ENCODE measurements at places on chromosomes 2 and 18. TPM values are rescaled to one million over a fixed set of nuclear protein-coding genes. Genes with fewer than 3 reads are reported as not detected.
A peak's percentile ranks its signal among the peaks of the same experiment; 100 is the strongest.

DNA sequence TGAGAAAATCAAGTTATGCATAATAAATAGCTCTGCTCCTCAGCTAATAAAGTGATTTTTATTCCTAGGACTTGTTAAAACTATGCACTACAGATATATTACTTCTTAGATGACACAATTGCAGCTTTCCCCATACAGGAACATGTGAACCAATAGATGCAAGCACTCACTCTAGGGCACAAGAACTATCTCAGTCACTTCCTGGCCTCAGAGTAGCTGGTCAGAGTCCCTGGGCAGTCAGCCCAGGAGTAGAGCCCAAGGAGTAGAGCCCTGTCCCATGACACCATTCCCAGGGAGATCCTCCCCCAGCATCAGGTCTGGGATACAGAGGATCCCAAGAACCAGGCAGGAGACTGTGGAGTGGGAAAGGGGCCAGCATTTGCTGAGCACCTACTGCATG lies 2.7 kb downstream of the TNS1 start:
- no peak for DNase-seq

GRCh38 chr2:202084265-202084664 lies 11.2 kb downstream of the KIAA2012 start:
- DNase-seq = peak; percentile 27

GRCh38 chr2:30326497-30326896 lies 95.2 kb downstream of the LBH start:
- DNase-seq = no peak

DNA sequence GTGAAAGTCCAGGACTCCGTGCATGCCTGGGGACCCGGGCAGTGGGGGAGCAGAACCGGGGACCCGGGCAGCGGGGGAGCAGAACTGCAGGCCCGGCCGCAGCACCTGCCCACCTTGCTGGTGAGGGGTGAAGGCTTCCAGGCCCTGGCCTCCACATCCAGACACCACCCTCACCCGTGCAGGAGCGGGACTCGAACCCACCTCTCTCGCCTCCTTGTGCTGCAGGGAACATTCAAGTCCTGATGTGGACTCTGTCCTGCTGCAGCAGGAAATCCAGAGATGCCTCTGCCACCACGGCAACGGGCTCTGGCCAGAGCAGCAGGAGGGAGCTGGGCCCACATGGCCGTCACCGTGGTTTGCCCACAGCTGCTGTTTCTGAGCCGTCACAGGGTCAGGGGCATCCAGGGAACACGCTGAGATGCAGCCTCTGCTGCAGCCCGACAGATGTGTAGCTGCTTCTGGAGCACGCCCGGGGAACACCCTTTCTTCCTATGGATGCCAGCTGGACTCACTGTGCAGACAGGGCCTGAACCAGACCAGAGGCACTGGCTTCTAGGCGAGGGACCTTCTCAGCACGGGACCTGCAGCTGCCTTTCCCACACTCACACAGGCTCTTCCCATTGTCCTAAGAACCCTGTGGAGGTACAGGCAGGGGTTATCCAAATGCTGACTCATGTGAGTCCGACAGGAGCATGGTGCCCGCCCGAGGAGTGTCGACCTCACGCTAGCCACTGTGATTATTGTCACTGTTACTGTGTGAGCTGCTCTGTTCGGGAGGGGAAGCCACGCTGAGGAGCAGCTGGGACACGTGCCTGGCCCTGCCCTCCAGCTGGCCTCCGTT lies 89.2 kb upstream of the CTDP1 start:
- DNase-seq = no peak

KATNAL2 gene
- total RNA-seq = 7.7 TPM

DNA sequence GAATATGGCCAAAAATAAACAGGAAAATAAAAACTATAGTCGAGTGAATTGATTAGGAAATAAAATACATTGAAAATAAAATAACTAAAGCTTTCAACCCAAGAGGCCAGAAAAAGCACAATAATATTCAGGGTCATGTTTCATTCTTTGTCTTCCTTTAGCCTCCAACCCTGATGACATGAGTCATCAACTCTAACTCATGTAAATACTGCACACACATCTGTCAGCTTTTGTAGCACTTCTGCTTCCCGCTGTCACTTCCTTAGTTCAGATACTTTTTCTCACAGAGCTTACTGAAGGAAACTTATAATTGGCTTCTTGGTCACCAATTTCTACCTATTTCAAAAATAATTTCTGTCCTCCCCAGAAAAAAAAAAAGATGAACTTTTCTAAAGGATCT lies 112.8 kb downstream of the UPP2 start:
- DNase-seq = no peak

PLGLB1 gene
- 0.27 TPM for total RNA-seq

- no peak for DNase-seq
Measured at GRCh38 chr2:68234405-68234804, 17.9 kb downstream of the PPP3R1 start.

HOXD13 gene
- not detected for total RNA-seq

LAMA3 gene
- 4.9 TPM for total RNA-seq

COLEC12 gene
- total RNA-seq = 4.0 TPM

DNA sequence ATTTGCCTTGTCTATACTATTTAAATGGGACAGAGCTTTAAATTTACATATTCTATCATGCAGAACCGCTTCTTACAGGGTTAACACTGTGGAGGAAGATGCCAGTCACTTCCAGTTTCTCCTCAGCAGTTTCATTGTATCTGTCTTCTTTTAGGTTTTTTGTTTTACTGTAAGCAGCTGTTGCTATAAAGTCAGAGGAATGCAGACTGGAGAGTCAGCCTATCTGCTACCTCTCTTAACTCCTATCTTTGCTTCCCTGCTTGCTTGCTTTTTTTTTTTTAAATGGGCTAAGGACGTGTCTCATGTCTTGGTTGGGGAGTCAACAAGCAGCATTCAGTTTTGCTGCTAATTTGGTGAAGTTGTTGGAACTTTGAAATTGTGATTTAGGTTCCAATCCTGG lies 8.9 kb downstream of the EPC2 start:
- no peak for DNase-seq

- DNase-seq = no peak
Measured at GRCh38 chr18:48666613-48667012, 127.8 kb downstream of the CTIF start.

GRCh38 chr18:78716022-78716421 lies 263.6 kb upstream of the SALL3 start:
- DNase-seq = no peak

DNA sequence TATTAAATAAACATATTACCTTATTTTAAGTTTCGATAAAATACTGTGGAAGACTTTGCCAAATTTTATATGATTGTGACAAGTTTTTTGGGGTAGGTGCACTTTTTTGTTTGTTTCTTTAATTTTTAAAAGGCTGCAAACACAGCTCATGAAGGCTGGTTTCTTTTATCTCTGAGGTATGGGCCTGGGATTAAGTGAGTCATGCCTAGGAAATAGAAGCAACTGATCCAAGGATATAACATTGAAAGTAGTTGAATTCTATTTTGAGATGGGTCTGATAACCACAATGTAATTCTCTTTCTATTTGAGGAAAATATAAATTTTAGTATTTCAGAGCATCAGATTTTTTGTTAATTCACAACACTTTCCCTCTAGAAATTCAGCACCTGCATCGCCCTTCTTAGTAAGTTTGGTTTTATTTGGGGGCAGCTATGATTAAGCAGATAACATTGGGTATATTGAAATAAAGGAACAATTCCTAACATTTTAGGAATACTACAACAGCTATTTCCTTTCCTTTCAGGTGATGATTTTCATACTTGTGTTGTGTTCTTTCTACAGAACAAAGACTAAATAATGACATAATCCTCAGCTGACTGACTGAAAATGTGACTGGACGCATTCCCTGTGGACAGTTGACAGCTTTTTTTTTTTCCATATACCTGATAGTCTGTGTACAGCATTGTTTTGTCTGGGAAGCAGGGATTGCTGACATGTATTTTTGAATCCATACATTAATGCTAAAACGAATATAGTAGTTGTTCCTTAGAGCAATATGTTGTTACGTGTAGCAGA lies 16.8 kb downstream of the RBM45 start:
- DNase-seq = no peak

ZNF892 gene
- total RNA-seq = 17.9 TPM

MOCOS gene
- total RNA-seq = 7.2 TPM

DNA sequence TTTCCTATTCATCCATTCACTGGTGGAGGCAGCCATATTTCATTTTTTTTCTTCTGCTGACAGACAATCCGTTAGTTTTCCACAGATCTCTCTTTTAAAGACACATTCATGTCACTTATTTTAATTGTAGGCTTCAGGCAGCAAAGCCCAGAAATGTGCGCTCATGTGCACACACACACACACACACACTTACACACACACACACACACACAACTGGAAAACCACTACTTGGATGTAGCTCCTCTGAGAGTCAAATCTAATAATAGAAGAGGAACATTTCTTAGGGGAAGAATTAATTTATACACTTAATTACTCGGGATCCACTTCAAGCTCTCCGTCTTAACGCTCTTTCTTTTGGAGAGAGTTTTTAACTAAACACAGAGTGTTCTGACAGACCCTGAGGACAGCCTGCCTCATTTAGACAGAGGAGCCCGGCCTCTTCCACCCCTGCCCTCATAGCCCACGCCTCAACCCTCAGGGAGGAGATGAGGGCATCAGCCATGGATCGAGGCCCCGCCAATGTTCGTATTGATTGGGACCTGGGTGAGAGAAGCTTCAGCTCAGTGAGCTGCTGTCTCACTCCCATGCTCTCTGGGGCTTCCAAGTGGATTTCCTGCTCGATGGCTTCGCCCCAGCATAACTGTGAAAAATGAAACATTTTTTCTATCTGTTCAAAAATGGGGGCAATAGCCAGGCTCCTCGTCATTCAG lies 261.4 kb upstream of the SKOR2 start:
- DNase-seq = no peak

DHRS9 gene
- total RNA-seq = not detected

MSTN gene
- total RNA-seq = not detected

- DNase-seq = no peak
Measured at GRCh38 chr2:175103191-175103590, 64.8 kb downstream of the ATF2 start.

DNA sequence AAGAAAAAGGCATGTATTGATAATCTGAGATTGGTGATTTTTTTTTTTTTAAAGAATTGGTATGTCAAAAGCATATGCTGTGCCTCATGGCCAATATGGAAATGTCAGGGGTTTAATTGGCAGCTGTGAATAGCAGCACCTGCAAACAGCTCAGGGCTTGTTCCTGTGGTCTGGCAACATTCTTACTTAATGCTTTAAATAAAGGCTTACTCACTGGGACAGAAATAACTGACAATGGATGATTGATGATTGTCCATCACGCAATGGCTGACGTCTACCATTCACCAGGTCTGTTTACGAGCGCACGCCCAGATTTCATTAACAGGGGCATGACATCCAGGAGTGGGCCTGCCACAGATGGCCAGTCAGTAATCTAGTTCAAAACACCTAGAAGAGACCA lies 66.7 kb downstream of the ETAA1 start:
- no peak for DNase-seq

Data from GM23338 (cell line).